ENCODE measurements at places on chromosomes 7 and 10.

- no peak for DNase-seq
Measured at GRCh38 chr10:2294739-2295138, 557.4 kb upstream of the ADARB2 start.

DNA sequence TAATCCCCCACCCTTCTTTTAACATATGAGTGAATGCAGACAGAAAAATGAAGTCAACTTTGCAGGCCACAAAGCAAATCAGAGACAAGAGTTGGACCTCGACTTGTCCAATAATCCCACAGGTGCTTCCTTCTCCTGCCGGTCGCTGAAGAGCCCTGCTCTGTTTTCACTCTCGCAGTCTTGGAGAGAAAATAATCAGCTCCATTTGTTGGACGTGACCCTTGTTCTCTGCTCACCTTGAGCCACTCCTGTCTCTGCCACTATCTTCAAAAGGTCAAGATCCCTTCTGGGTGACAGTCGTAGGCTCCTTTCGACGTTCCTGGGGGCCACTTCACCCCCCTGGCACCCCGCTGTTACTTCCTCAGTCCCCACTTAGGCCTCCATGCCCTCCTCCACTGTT, 2.8 kb upstream of the KLF6 start:
- no peak for DNase-seq

DNA sequence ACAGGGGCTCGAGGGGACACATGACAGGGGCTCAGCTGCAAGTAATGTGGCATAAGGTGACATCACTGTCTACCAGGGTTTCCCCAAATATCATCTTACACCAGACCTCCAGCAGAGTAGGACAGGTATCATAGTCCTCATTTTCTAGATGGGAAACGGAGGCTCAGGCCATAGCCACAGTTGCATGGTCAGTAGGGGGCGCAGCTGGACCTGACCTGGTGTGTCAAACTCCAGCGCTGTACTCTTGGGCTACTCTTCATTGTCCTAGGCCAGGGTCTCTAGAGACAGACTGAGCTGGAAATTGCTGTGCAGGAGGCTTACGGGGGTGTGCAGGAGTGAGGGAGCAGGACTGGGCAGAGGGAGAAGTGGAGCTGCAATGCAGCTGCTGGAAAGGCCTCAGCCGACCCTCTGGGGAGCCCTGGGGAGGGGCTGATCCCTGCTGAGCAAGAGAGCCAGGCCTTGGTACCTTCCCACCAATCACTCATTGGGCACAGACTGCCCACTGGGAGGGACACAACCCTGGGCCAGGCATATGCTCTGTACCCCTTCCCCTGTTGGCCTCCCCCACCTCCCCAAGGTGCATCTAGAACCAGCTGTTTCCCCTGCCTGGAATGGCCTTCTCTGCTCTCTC, 89.9 kb downstream of the CDH23 start:
- peak; percentile 37 for DNase-seq

DNA sequence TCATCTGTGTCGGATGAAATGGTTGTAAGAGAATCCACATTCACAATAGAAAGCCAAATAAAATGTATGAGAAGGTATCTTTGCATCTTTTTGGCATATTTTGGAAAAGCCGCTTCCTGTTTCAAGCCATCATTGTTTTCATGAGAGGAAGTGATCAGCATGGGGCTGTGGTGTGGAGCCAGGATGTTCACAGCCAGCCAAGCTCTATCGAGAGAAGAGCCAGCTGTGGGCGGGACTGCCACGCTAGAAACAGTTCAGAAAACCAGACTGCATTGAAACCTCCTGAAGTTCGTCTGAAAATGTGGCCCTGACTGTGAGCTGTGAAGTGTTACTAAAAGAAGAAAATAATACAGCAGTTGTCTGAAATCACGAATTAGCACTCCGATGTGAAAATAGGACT, 21.2 kb upstream of the NPS start:
- DNase-seq, result peak; percentile 60

DNA sequence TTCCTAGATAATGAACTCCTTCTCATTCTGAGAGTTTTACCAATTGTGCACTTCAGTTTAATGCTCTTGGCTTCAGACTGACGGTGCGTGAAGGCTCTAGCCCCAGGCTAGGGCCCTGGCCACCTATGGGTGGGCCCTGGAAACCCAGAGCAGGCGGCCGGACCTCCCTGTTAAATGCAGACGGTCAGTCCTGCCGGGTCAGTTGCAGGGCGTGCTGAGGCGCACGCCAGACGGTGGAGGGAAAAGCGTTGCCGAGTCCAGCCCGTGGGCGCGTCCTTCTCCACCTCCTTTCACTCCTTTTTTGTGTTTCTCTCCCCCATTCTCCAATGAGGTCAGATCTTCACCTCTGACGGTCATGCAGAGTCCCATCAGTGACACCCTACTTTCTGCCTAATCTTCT, 2.3 kb downstream of the DPYSL4 start:
- no peak for DNase-seq

DNA sequence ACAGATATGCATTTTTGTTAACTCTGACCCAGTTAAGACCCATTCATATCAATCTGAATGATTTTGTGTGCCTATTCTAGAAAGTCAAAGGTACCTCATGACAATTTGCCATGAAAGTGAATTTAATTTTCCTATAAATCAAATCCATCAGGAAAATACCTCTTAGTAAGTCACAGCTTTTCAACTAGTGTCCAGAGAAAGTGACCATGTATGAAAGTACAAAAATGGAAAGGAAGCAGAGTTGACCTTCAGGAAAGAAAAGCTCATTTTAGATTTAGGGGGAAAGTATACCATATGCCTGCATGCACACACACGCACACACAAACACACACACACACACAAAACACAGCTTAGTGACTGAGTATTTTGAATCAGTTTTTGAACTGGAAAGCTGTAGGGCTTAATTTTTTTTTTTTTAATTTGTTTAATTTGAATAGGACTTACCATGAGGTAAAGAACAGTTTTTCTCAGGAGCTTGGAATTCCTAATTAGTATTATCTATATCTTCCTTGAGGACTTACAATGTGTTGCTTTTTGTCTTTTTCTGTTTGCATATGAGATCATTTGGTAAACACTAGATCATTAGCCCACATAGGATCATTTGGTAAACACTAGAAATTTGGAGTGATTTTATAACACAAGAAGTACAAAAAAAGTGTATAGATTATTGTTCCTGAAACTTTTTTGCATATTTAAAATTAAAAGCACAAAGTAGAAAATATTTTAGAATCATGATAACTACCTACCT, 61.6 kb downstream of the ZNF277 start:
- no peak for DNase-seq

GRCh38 chr10:20596911-20597310, 300.2 kb downstream of the NEBL start:
- DNase-seq, result no peak

GRCh38 chr7:4282434-4283223, 399.5 kb upstream of the FOXK1 start:
- DNase-seq, result no peak

- DNase-seq, result no peak
Measured at GRCh38 chr7:104327938-104328295, 486 bp upstream of the LHFPL3 start.

DNA sequence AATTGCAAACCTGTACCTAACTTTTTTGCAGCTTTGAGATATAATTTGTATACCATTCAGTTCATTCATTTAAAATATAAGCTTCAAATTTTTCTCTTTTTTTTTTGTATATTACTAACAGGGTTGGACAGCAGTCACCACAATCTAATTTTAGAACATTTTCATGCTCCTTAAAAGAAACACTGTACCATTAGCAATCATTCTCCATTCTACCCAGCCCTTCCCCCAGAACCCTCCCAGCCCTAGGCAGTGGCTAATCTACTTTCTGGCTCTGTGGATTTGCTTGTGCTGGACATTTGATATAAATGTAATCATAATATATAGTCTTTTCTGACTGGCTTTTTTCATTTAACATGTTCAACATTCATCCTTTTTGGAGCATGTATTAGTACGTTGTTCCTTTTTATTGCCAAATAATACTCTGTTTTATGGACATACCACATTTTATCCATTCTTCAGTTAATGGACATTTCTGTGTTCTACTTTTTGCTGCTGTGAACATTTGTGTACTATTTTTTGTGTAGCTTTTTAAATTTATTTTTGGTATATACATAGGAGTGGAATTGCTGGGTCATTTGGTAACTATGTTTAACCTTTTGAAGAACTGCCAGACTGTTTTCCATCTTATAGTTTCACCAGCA, 40.9 kb upstream of the ST7 start:
- no peak for DNase-seq

DNA sequence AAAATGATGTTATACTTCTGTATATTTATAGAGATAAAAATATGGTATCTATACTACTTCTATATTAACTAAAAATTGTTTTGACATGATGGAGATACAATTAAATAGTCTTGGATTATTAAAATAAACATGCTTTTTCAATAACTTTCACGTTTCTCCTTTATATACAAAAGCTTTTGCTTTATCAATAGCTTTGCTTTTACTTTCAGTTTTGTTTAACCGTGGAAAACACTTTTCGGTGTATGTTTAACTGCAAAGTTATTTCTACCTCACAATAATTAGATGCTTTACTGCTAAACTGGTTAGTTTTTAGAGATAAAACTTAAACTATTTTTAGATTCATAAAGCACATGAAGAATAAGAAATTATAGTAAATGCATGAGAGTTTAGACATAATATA, 432.1 kb upstream of the PCDH15 start:
- DNase-seq, result no peak

DNA sequence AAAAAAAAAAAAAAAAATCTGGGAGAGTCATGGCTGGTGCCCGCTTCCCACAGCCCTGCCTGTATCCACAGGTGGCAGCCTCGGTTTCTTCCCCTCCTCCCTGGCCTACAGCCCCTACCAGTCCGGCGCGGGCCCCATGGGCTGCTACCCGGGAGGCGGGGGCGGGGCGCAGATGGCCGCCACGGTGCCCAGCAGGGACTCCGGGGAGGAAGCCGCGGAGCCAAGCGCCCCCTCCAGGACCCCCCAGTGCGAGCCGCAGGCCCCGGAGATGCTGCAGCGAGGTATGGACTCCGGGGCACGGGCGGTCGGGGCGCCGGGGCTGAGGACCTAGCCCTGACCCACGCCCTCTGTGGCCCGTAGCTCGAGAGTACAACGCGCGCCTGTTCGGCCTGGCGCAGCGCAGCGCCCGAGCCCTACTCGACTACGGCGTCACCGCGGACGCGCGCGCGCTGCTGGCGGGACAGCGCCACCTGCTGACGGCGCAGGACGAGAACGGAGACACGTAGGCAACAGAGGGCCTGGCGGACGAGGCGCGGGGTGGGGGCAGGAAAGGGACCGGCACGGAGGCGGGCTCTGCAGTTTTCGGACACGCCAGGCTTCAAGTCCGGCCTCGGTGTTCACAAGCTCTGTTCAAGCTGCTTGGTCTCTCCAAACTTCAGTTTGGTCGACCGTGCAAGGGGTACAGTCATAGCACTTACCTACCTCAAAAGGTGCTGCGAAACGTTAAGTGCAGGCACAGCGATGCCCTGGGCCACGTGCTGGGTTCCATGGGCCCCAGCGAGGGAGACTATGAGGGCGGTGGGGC, 3.9 kb downstream of the NFKB2 start:
- peak; percentile 81 for DNase-seq

DNA sequence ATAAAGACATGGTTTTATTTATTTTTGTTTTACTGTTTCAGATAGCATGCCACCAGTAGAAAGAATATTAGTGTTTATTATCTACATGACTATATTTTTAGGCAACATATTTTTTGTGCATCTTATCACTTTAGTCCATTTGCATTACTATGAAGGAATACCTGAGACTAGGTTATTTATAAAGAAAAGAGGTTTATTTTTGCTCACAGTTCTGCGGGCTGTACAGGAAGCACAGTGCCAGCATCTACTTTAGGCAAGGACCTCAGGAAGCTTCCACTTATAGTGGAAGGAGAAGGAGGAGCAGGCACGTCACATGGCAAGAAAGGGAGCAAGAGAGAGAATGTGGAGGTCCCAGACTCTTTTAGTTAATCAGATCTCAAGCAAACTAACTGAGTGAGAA, 5.7 kb downstream of the CAV2 start:
- DNase-seq, result no peak

DNA sequence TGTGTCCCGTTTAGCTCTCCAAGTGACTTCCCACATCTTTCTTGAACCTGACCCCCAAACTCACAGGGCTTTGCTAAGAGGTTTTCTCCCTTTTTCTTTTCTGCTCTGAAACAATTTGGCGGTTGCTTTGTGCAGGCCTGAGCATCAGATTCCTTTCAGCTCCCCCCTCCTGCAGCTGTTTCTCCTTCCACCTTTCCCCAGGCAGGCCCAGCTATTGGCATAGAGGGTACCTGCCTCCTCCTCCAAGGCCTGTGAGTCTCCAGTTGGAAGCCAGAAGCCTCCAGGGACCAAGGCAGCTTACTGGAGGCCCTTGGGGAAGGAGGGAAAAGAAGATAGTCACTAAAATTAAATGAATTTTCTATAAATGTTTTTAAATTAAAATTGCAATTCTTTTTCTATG, 7.7 kb downstream of the VAX1 start:
- DNase-seq, result no peak

DNA sequence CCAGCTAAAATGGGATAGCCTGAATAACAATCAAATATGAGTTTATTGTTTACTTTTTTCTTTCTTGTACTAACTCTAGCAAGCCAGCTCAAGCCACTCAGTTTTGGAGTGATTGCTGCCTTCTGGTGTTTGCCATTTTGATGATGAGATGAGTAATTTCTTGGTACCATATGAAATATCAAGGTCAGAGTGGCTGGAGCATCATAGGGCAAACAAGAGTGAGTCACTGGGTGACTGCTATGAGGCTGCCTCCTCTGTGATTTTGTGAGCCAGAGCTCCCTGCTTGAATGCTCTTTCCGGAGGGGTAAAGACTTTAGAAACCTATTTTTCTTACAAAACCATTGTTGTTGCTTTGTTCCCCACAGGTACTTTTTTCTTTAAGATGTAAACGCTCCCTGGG, 295.6 kb downstream of the PRKG1 start:
- no peak for DNase-seq

DNA sequence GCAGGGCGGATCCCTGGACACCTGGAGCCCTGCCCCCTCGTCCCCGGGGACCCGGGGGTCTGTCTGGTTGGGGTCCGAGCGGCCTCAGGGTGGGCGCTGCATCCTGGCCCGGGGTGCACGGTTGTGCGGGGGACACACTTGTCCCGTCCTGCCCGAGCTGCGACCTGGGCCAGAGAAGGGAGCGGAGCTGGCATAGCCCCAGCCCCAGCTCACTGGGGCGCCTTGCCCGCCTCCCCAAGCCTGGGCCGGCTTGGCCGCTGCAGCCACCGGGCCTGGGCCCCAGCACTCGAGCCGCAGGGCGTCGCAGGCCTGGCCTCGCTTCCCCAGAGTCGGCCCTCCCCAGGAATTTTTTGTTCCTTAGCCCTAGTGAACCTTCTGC, 54.5 kb downstream of the GLRX3 start:
- no peak for DNase-seq

Data from globus pallidus (tissue), 1 donor.